ENCODE measurements at places on chromosomes 1 and 21. TPM values are rescaled to one million over a fixed set of nuclear protein-coding genes. Genes with fewer than 3 reads are reported as not detected.

DNA sequence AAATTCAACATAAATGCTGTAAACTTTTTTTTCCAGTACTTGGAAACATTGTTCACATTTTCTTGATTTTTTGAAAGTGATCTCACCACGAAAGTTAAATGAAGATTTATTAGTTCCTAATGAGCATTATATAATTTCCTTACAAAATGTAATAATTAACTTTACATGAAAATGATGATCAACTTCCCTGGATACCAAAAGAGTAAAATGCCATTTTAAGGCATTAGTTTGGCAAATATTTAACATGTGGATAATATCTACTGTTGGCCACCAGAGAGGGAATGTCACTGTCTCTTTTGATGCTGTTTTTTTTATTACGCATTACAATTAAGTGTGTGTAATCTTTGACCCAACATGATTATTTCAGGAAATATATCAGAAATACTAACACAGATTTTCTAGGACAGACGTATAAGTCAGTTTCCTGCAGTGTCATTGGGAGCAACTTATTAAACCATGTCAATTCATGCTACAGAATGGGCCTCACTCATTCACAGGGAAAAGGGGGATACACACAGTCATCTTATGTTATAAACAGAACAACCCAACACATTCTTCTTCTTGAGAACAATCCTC lies 903.9 kb upstream of the ADGRL2 start:
- no peak for DNase-seq

- no peak for DNase-seq
These were observed 10.9 kb downstream of the CLCA4 start for GRCh38 chr1:86557739-86558138.

DNA sequence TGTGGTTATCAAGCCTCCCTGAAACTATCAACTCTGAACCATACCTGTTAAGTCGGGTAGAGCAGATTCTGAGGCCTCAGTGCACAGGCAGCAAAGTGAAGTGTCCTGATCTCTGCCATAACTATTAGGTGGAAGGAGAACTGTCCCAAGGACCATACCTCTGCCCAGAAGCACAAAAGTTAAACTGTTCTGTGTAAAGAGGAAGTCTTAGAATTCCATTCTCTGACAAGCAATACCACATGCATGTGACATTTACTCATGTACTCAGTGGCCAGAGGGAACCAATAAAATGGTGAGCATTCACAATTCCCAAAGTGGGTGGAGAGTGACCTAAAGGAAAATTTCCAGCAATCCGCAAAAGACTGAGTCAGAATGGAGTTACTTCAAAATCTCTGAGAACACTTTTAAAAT lies 61.0 kb downstream of the TOR3A start:
- no peak for DNase-seq

DNA sequence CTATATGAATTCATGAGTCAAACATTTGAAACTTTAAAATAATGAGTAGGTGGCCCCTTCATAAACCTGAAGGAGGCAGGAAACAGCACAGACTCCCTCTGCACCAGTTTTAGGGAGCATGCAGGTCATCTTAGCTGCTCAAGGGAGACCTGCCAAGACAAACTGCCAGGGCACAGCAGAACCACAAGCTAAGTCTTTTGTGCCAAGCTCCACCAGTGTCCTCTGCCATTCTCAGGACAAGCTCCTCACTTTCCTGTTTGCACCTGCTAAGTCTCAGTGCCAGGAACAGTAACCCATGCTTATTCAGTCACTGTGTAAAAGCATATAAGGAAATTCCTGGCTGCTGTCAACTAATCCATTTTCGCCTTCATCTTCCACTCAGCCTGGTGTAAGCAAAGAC lies 368.9 kb downstream of the SEC16B start:
- DNase-seq: no peak

- DNase-seq: no peak
These were observed 278.5 kb downstream of the MATN1 start for GRCh38 chr1:30444850-30445249.

The GJA5 gene
- 16.3 TPM for total RNA-seq

The BCAR3 gene
- total RNA-seq: 14.5 TPM

- DNase-seq: no peak
These were observed 29.6 kb downstream of the ACOT11 start for GRCh38 chr1:54577612-54578011.

DNA sequence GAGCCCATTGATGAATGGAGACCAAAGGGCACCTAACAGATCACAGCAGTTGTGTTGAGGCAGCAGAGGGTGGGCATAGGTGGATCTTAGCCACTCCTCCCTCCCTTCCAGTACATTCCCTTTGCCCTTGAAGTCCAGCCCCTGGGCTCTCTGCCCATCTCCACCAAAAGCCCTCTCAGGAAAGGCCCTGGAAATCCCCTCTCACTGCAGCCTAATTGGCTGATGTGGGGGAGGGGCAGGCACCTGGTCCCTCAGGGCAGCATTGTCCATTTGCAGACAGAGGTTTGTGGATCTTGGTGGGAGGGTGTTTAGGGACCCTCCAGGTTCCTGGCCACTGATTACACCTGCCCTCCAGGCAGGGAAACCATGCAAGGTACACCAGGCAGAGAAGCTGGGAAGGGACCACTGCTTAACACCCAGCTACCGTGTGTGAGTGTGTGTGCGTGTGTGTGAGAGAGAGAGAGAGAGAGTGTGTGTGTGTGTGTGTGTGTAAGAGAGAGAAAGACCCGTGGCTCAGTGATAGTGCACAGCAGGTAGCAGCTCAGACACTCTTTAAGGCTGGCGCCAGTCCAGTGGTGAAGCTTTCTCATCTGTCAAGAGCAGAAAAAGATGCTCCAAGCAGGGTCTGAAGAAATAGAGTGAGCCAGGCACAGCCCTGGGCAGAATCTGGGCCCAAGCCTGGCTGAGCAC lies 71.1 kb downstream of the MATN1 start:
- no peak for DNase-seq

DNA sequence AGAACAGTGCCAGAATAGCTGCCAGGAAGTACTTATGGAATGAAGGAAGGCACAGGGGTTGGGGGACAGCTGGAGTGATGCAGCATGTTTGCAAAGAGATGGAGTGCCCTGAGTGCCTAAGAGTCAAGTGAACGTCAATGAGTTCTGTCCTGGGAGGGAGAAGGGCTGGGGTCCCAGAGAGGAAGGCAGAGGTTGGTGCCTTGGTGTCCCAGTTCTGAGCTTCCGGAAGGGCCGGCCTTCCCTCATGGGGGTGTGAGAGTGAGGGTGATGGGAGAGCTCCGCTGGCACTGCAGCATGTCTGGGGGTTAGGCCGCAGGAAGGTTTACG lies 17.6 kb downstream of the NES start:
- DNase-seq: no peak
